NCI-H2029 treated with DMSO at 0.1 percent for 48 hours (cell line): ENCODE measurements at places on chromosomes 7 and 10.

DNA sequence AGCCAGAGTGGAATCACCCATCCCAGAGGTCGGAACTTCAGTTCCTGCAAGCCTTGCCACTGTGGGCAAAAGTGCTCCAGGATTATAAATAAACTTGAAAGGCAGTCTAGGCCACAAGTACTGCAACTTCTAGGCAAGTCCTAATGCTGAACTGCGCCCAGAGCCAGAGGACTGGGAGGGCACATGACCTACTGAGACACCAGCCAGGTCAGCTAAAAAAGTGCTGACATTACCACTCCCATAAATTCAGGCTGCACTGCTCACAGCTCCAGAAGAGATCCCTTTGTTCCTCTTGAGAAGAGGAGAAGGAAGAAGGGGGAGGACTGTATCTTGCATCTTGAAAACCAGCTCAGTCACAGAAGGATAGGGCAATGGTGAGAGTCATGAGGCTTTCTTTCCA lies 1084.1 kb upstream of the PHF14 start:
- DNase-seq: no peak

GRCh38 chr10:76291175-76291574 lies 859.8 kb downstream of the LRMDA start:
- no peak for DNase-seq

DNA sequence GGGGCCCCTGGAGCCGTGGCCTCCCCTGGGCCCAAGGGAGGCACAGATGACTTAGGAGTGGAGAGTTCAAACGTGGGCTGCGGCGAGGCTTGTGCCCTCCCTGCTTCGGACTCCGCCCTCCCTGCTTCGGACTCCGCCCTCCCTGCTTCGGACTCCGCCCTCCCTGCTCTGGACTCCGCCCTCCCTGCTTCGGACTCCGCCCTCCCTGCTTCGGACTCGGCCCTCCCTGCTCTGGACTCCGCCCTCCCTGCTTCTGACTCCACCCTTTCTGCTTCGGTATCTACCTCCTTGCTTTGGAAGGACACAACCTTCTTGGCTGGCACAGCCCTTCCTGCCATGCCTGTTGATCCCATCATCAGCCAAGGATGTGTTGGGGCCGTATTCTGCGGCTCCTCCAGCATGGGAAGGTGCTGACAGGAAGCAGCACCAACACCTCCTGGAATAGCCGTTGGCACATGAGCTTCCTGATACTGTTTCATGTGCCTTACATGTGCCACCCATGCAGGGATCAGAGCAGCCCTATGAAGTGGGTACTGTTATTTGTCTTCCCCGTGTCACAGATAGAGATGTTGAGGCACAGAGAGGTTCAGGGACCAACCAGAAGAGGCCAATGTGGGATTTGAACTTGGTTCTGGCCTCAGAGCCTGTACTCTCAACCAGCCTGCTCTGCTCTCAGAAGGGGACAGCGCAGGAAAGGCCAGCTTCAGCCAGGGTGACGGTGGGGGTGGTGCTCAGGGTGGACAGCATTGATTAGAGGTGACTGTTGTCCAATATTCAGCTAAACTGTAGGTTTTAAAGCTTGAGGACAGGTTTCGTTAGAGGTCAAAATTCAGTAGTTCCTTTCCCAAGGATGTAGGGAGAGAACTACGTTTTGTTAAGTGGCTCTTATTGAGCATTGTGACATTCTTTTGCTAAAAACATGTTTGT lies 114.5 kb downstream of the NKX6-2 start:
- DNase-seq: no peak

DNA sequence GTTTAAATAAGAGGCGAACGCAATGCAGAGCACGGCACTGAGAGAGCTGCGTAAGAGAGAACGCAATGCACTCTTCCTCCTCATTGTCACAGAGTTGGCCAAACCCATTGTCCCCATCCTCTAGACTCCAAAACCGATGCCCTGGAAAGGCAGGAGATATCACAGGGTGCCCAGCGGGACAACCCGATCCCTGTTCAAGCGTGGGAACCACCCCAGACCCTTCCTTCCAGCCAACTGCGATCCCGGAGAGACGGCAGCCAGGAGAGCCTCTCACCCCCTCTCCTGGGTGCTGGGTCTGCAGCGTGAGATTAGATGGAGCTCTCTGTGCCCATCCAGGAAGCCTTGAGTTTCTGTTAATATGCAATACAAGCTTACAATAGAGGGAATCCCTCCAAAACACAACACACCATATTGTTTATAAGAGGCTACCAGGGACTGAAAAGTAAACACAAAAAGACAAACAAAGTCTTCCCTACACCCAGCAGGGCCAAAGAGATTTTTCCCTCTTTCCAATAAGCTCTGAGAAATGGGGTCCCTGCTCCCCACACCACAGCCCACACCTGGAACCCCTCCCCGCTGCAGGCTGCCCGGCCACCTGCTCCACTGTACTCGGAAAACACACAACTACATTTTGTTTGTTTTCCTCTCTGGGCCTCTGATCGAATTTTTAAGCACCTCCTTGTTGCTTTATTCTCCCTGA lies 187.6 kb downstream of the ADARB2 start:
- no peak for DNase-seq
